RCC 7860 (cell line): ENCODE measurements at places on chromosomes 5 and 9.

DNA sequence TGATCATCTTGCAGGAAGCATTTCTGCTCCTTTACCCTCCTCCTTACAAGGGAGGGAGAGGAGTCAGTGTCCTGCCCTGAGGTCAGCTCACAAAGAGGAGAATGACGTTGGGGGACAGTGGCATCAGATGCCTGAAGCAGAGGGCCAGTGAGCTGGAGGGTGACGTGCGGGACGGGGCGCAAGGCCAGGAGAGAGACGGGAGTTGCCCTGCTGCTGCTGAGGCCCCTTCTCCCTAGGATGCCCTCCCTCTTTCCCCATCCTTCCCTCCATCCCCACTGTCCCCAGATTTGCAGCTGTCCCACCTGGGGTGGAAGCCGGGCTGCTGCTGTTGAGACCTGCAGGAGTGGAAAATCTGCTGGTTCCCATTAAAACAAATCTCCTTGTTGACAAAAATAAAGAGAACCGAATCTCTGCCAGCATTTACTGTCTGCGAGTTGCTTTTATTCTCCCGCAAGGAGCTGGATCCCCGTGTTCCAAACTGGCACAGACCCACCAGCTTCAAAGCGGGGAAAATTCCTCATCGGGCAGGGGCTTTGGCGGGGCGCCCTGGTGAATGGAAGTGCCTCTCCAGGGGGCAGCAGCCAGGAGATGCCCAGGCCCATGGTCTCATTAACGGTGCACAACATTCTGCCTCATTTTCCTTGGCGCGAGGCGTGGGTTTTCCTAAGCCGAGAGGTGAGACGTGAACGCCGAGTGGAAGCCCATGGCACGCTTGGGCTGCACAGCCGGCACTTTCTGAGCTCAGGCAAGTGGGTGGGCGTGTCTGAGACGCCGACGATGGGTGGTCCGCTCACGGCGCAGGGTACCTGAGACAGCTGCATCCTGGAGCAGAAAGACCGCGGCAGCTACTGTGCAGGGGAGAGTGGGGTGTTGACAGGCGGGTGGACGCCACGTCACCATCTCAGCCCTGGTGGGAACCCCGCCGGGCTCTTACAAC lies 13.9 kb upstream of the COL5A1 start:
- no peak for DNase-seq

DNA sequence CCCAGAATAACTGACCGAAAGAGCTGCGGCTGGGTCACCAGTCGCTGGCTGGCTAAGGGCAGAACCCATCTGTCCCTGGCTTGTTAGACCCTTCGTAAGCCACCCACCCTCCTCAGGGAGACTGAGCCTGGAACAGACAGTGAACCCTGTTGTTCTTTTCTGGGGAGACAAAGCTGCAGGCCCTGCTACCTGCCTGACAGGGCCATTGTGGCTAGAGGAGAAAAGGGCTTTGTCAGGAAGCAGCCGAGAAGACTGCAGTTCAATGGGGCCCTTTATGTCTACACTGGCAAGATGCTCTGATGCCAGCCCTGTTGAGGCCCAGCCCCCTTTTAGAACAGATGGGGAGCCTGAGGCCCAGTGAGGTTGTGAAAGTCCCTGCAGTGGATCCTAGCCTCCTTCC lies 3.7 kb upstream of the NIPAL4 start:
- no peak for DNase-seq

GRCh38 chr5:84327591-84327990 lies 57.1 kb downstream of the EDIL3 start:
- no peak for DNase-seq

- no peak for DNase-seq
These were observed 106.7 kb upstream of the SH3GL2 start for GRCh38 chr9:17472126-17472525.
